Lung microvascular endothelial cell (primary cell): ENCODE measurements at places on chromosomes 4 and X. TPM values are rescaled to one million over a fixed set of nuclear protein-coding genes. Genes with fewer than 3 reads are reported as not detected.

The EDA2R gene
- 0.60 and 1.5 TPM in 2 replicates for total RNA-seq

The MND1 gene
- 0.40 and 2.8 TPM in 2 replicates for total RNA-seq

The TEC gene
- total RNA-seq: 0.22 and 1.8 TPM in 2 replicates

The UGT2B11 gene
- not detected in 2 replicates for total RNA-seq

The ZRSR2 gene
- 2.0 and 2.2 TPM in 2 replicates for total RNA-seq
